ENCODE measurements at places on chromosomes 5 and 9. TPM values are rescaled to one million over a fixed set of nuclear protein-coding genes. Genes with fewer than 3 reads are reported as not detected.

The LRRC19 gene
- total RNA-seq: not detected

The LECT2 gene
- total RNA-seq: not detected

The CDH9 gene
- not detected for total RNA-seq

The NSG2 gene
- total RNA-seq: not detected
